Hair follicular keratinocyte (primary cell): ENCODE measurements at places on chromosomes 7 and 10. TPM values are rescaled to one million over a fixed set of nuclear protein-coding genes. Genes with fewer than 3 reads are reported as not detected.

Gene DIP2C
- 2.0 and 3.5 TPM in 2 replicates for total RNA-seq

Gene PLEKHS1
- not detected in 2 replicates for total RNA-seq

Gene RBM20
- not detected in 2 replicates for total RNA-seq

Gene GIMAP6
- total RNA-seq = not detected in 2 replicates

Gene TMEM176A
- total RNA-seq = 0.23 TPM in 1 of 2 replicates, not detected in the other

Gene DLX5
- total RNA-seq = not detected in 2 replicates

Gene GNAT3
- not detected in 2 replicates for total RNA-seq

Gene ARHGEF5
- total RNA-seq = 33.8 and 35.5 TPM in 2 replicates

Gene PFKP
- total RNA-seq = 182 and 237 TPM in 2 replicates

Gene GHRHR
- not detected in 2 replicates for total RNA-seq

Gene ZNF655
- 44.3 and 46.9 TPM in 2 replicates for total RNA-seq

Gene NKX2-3
- not detected in 2 replicates for total RNA-seq

Gene SFTPA1
- not detected in 2 replicates for total RNA-seq

Gene DNAH11
- total RNA-seq = under 0.01 TPM in 1 of 2 replicates, not detected in the other

Gene RAB19
- 0.15 TPM in 1 of 2 replicates, not detected in the other for total RNA-seq

Gene TMEM254
- 12.9 and 31.2 TPM in 2 replicates for total RNA-seq

Gene NPSR1
- total RNA-seq = not detected in 2 replicates

Gene NUPR2
- not detected in 2 replicates for total RNA-seq

Gene VSIR
- 10.1 and 20.5 TPM in 2 replicates for total RNA-seq

Gene MLXIPL
- total RNA-seq = 0.04 TPM in 1 of 2 replicates, not detected in the other

Gene CALCR
- not detected in 2 replicates for total RNA-seq

Gene PSMC2
- total RNA-seq = 127 and 186 TPM in 2 replicates

Gene NUDT13
- 0.91 and 2.5 TPM in 2 replicates for total RNA-seq

Gene C7orf33
- total RNA-seq = not detected in 2 replicates

Gene SLC16A12
- total RNA-seq = not detected in 2 replicates

Gene CYP2E1
- not detected in 2 replicates for total RNA-seq
